ENCODE measurements at places on chromosomes 1 and 21.

GRCh38 chr1:232568906-232569553, 60.9 kb downstream of the SIPA1L2 start:
- no peak for DNase-seq

- DNase-seq = peak; percentile 67
These were observed 9.8 kb downstream of the BTG3 start for GRCh38 chr21:17602874-17603273.

GRCh38 chr1:235649368-235650163, at the start of gene GNG4:
Gene GNG4 (minus strand): TSS chr1:235649784. CDS start chr1:235583838, 65,946 bp downstream.
- no peak for DNase-seq

DNA sequence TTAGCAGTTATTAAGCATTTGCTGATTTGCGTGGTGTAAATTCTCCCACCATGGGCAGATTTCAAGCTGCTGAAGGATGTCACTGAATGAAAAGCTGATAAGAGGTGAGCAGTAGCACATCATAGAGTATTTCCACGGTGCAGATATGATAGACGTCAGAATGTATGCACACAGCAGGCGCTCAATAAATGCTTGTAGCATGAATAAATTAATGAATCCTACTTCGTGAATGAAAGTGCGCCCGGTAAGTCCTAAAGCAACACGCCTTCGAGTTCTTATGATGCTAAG, 510 bp upstream of the UBIAD1 start:
- no peak for DNase-seq

- DNase-seq = peak; percentile 33
These were observed 14.0 kb downstream of the GTF2B start for GRCh38 chr1:88877382-88877825.

- DNase-seq = no peak
These were observed 29.0 kb upstream of the CFHR4 start for GRCh38 chr1:196858811-196859210.

- no peak for DNase-seq
These were observed 187.3 kb downstream of the VAV3 start for GRCh38 chr1:107777664-107778047.

Measured in LHCN-M2 (cell line).